ENCODE measurements at places on chromosomes 2 and 18.
A peak's percentile ranks its signal among the peaks of the same experiment; 100 is the strongest.

- DNase-seq = no peak
These were observed 213.3 kb downstream of the SH3RF3 start for GRCh38 chr2:109342256-109342850.

DNA sequence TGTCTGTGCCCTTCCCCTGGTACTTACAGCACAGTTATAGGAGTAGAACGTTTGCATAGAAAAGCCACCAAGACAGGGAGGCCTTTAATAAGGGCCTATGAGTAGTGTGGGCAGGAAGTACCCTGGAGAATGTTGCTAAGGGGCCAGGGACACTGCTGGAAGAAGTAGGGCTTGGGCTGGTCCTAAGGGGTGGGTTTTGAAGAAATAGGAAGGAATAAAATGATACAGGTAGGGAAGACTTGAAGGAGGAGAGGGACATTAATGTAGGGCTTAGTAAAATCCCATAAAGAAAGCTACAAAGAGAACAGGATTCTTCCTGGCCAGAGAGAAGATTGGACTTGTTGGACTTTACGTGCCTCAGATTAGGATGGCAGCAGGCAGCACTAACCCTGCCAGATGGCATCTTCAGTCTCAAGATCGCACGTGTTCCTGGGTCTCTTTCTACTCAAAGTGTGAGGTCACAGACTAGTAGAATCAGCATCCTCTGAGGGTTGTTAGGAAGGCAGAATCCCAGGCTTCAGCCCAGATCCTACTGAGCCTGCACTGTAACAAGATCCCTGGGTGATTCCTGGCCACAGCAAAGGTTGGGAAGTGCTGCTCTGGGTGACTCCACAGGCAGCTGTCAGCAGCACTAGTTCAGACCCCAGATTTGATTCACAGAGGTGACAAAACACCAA, 39.2 kb downstream of the EPAS1 start:
- DNase-seq = peak; percentile 74

- DNase-seq = no peak
These were observed 83.1 kb downstream of the BABAM2 start for GRCh38 chr2:27973592-27973991.

DNA sequence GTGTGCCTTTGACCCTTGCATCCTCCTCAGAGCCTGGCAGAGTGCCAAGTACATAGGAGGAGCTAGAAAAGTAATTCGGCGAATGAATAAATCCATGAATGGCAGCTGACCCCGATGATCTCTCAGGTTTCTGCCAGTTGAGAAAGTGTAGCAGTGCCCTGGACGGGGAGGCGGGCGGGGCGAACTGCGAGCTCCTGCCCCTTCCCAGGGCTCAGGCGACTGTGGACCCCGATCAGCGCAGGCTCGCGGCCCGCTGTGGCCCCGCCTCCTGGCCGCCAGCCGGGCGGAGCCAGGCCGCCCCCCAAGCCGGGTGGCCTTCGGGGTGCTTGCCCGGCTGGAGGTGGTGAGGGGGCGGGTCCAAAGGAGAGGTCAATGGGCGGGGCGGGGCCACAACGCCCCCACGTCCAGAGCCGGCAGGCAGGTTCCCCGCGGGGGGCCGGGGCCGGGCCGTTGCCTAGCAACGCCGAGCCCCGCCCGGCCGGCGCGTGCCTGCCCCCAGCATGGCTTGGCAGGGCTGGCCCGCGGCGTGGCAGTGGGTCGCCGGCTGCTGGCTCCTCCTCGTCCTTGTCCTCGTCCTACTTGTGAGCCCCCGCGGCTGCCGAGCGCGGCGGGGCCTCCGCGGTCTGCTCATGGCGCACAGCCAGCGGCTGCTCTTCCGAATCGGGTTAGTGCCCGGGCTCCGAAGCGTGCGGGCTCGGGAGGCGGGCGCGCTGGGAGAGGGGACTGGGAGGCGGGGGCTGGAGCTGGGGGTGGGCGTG, 30.6 kb upstream of the TMBIM1 start:
- DNase-seq = peak; percentile 75

- DNase-seq = no peak
These were observed 78.0 kb downstream of the SOWAHC start for GRCh38 chr2:109692013-109692743.

- DNase-seq = no peak
These were observed 61.7 kb upstream of the SPTBN1 start for GRCh38 chr2:54394392-54394791.

Data from SK-N-DZ (cell line).